Activated CD8-positive, alpha-beta memory T cell treated with anti-CD3 and anti-CD28 coated beads for 48 hours (primary cell): ENCODE measurements at places on chromosomes 12 and 14.

GRCh38 chr14:104676694-104677511 lies 12.5 kb upstream of the INF2 start:
- no peak for DNase-seq

DNA sequence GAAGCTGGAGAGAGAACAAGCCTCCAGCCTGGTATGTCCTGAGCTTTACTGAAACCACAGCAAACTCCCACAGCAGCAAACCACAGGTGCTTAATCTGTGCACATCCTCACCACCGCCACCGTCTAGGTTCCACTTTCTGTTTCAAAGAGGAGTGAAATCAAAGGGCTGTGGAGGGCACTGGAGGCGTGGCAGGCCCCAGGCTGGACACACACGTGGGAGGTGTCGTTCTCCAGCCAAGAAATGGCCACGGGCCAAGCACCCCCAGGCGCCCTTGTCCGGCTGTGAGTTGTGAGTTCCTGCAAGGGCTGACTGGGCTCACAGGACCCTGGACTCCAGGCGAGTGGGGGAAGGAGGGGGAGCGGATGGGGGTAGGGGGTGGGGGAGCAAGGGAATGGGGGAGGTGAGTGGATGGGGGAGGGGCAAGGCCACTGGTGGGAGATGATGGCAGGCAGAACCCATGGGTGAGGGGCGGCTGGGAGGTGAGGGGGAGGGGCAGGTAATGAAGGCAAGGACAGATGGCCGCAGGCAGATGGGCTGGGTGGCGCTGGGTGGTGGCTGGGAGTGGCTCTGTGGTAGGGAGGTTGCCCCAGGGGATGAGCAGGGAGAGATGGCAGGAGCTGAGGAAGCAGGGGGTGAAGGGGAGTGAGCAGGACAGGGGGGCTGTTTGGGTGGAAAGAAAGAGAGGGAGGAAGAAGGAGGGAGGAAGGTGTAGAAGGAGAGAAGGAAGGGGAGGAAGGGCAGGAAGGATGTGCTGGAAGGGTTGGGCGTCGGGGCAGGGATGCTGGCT lies 86.7 kb downstream of the NCOR2 start:
- DNase-seq, result no peak

GRCh38 chr12:46135750-46136149 lies 133.1 kb downstream of the SLC38A1 start:
- DNase-seq, result no peak

GRCh38 chr12:109927622-109928021 lies 27.5 kb downstream of the TCHP start:
- no peak for DNase-seq

DNA sequence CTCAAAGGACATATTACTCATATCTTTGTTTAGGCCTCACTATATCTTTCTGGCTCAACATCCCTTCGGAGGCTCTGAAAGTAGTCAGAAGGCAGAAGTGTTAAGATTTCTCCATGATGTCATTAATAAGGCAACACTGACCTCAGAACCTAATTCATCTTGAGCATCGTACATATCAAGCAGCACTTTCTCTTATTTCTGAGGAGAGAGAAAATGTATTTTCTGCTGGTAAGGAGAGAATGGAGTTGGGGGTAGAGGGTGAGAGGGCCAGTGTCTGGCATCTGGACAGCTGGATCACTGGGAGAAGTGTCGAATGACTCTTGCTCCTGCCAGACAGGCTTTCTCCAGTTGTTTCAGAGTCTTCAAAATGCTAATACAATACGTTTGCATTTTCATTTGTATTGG lies 213.2 kb upstream of the PRICKLE1 start:
- no peak for DNase-seq

GRCh38 chr12:7016958-7017571 lies 1.2 kb downstream of the LPCAT3 start:
- DNase-seq, result no peak

GRCh38 chr14:96795109-96795828 lies 1.9 kb upstream of the VRK1 start:
- DNase-seq, result no peak

GRCh38 chr14:90797451-90797850 lies 18.8 kb downstream of the TTC7B start:
- no peak for DNase-seq

GRCh38 chr12:20868277-20868676 lies 57.8 kb downstream of the SLCO1B3 start:
- DNase-seq, result no peak

DNA sequence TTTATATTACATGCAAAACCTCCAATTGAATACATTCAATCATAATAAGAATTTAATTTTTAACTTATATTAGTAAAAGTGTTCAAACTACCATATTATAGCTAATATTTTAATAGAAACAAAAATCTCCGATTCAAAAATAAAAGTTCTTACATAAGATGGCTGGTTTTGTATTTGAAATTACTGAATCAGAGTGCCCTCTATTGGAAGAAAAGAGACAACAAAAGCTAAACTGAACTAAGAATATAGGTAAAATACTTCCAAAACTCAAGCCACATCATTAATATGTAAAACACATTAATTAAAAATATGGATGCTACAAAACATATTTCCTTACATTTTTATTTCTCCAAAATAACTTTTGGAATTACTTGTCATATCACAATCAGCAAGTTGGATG lies 120.3 kb downstream of the GARIN6 start:
- DNase-seq, result no peak

GRCh38 chr12:77388445-77389265 lies 323.3 kb upstream of the E2F7 start:
- DNase-seq, result no peak

DNA sequence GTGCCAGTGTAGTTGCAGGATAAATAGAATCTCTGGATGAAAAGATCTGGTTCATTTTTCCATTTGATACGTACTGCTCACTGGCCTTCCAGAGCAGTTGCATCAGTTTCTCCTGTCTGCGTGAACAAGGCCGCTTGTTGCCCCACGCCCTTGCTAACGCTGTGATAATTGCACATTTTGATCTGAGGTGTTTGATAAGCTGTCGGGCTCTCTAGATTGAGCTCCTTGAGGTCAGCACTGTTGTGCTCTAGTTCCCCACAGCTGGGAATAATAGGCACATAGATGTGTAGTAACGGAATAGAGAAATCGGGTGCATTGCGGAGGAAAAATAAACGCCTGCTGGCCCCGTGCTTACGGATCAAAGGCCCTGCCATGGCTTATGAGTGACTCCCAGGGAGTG lies 42.8 kb upstream of the TRAF3 start:
- no peak for DNase-seq

DNA sequence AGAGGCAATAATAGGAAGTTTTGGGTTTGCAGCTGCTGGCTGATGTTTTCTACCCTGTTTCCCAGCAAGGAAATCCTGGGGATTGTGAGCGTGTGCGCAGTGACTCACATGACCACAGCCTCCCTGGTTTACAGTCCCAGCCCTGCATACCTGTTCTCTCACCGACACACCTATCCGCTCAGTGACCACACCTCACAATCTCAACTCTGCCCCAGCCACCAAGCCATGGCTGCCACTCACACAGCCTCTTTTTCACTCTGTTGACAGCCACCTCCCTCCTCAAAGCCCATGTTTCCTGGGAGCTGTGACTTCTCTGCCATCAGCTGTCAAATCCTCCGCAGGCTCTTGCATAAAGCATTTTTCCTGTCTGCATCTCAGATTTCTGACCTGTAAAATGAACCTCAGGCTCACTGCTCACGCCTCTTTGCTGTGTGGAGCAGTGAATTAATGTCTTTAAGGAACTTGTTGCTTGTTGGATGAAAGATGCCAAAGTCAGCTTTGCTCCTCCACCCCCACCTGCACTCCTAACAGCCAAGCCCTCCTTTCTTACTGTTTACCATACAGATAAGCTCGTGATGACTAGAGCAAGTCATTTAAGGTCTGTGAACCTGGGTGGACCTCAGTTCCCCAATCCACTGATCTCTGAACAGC lies 43.5 kb downstream of the B4GALNT3 start:
- DNase-seq, result no peak

DNA sequence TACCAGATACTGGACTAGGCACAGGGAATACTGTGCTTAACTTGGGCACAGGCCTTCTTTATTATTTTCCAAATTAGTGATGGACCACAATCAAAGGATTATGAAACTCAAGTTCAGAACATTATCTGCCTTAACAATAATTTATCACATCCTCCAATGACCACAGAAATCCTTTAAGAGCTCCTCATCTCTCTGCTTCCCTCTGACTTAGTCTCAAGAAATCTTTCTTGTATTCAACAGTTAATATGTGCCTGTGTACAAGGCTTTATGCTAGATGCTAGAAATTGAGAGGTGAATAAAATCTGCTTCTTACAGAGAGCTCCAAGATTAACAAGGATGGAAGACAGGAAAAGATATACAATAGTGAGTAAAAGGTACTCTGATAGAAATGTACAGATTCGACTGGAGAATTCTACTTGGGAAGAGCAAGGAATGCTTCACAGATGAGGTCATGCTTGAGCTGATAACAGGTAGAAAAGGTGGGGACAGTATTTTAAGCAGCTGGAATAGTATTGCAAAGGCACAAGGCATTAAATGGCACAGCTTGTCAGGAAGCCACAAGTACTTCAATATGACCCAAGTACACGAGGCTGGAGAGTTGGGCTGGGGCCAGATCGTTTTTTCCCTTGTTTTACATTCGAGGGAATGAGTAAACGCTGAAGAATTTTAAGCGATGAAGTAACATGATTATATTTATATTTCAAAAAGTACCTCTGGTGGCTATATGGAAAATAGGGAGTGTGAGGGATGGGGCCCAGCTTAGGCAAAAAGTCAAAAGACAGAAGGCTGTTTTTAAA lies 55.1 kb upstream of the ARID2 start:
- no peak for DNase-seq

DNA sequence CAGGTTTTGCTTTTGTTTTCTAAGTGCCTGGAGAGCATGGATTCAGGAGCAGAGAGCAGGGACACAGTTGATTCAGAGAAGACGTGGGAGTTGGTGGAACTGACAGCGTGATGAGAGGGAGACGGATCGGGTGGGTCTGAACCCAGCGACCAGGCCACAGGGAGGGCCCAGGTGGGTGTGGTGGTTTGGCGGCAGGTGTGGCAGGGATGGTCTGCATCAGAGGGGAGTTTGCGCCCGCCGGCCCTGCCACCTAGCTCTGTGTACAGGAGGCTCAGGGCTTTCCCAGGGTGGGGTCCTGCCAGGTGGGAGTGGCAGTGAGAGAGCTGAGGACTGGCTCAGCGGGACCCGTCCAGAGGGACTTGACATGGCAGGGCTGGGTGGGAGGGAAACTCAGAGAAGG lies 33.3 kb upstream of the DIO3 start:
- DNase-seq, result no peak

DNA sequence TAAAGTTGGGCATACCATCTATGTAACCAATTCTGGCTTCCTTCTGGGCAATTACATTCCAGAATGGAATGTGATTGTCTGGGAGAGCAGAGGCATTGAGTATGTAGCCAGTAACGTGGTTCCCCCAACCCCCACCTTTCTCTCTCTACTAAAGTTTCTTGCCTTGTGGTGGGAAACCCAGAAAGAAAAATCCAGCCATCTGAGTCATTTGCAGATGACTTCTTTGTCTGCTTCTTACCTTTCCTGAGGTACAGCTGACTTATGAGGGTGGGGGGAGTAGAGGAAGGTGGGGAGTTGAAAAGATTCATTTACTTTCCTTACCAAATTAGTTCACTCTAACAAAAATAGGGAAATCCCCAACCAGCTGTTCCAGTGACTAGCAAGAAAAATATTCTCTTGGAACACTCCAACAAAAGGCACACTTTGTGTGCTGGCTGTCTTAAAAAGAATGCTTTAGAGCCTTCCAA lies 112.1 kb upstream of the FRMD6 start:
- DNase-seq, result no peak

DNA sequence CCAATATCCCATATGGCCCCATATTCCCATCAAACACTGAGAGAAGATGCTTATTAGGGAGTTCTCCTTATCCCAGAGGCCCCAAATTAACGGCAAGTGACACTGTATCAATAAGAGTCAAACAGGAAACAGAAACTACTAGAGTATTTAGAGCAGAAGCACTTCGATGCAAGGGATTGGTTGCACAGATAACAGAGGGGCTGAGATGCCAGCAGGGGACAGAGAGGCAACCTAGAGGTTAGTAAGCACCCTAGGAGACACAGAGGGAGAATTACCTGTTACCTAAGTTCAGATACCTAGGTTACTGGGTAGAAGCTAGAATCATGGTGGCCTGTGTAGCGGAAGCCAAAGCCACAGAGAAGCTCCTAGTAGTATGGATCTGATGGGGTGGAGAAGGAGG lies 2.9 kb downstream of the HEBP1 start:
- no peak for DNase-seq

GRCh38 chr12:4169959-4170358 lies 103.6 kb upstream of the CCND2 start:
- DNase-seq, result no peak

DNA sequence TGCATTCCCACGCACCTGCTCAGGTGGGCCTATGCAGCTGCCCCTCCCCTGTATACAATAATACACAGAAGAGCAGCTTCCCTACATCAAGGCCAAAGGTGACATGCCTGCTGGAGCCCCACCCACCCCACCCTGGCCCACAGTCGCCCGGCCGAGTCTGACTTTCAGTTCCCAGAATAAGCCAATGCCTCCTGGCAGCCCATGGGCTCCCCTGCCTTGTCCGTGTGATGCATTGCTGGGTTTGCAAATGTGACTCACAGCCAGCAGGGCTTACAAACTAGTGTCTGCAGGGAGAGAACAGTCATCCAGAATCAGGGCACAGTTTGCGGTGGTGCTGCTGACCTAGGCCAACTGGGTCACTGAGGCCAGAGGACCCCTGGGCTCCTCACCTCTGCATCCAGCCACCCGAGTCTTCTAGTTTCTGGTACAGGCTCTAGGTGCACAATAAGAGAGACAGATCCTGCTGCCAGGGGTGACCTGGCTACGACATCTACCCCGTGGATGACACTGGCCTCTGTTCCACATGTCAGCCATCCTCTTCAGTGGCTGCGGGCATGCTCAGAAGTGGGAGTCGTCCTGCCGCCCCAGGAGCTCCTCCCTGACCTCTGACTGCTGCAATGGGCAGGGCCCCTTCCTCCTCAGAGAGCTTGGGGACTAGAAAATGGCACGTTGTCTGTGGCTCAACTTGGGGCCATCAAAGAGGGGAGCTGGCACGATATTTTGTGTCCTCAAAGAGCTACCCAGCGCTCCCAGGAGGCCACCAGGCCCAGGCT lies 84.5 kb downstream of the CHGA start:
- DNase-seq, result no peak

DNA sequence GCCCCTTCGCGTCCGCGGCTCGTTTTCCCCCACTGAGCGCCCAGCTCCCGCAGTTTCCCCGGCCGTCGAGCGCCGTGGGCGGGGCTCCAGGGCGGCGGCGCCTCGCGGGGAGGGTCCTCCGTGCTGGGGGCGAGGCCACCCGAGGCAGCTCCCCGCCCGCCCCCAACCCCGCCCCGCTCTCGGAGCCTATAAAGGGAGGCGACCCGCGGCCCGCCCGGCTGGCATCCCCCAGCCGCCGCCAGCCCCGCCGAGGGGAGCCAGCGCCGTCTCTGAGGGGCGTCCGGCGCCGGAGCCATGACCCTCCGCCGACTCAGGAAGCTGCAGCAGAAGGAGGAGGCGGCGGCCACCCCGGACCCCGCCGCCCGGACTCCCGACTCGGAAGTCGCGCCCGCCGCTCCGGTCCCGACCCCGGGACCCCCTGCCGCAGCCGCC lies at the start of gene TAMALIN:
Gene TAMALIN (plus strand): TSS at position 221 of the 432 bp plus-strand sequence. CDS start 74 bp downstream, at position 295.
- DNase-seq, result peak; percentile 53
